CD4-positive, alpha-beta T cell treated with Interleukin-1 beta for 1 hour (primary cell): ENCODE measurements at places on chromosomes 2 and 18.

GRCh38 chr2:9057939-9058761 is 54.7 kb upstream of the MBOAT2 start:
- no peak for DNase-seq

DNA sequence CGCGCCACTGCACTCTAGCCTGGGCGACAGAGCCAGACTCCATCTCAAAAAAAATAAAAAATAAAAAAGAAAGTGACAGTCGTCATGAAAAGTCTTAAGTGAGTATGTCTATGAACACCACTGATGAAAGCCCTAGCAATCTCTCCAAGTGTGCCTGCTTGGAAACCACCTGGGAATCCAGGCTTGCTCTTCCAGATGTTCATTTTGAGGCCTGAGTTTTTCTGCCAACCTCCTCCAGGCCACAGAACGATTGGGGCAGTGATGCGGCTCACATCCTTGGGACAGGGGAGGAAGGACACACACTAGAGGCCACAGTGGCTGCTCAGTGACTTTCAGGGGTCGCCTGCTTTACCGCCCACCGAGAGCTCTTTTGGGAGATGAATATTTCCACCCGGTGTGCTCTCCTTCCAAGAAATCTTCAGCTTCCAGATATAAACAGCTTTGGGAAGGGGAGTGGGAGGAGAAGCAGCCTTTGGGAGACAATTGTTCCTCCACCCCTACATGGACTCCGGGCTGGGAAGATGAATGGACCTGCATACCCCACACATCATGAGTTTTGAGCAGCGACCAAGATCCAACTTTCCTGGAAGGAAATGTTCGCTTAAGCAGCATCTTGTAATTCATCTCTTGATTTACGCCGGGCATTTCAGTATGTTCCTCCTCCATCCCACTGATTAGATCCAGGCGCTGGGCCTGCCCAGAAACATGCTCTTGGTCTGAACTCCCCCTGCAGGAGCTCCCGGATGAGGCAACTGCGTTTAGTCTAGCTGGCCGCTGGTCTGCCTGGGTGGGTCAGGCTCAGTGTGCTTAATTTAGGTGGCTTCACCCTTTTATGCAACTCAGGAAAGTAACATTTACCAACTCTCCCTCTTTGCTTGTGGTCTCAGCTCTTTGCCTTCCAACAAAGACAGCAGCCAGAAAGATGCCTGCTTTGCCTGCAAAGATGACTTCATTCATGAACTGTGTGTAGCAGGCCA is 6.2 kb upstream of the ARMC9 start:
- no peak for DNase-seq

GRCh38 chr2:78977661-78978145 is 47.8 kb upstream of the REG3G start:
- no peak for DNase-seq

DNA sequence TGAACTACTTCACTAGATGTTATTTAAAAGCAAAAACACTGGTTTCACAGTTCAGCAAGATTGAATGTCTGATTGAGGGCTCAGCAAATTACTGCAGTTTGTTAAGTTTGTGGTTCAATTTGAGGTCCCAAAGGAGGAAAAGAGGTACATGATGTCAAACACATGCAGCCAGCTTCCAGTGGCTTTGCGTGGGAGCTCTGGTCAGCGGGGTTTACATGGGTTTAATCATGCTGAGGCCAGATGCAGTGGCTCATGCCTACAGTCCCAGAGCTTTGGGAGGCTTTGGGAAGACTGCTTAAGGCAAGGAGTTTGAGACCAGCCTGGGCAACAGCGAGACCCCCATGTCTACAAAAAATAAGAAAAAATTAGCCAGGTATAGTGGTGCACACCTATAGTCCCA is 111.5 kb downstream of the MAPK4 start:
- DNase-seq = no peak

GRCh38 chr18:35457140-35457704 is 40.5 kb downstream of the INO80C start:
- no peak for DNase-seq

- no peak for DNase-seq
Measured at GRCh38 chr2:9297807-9298206, 91.2 kb downstream of the ASAP2 start.

GRCh38 chr2:233346376-233346775 is 7.9 kb upstream of the DGKD start:
- no peak for DNase-seq

DNA sequence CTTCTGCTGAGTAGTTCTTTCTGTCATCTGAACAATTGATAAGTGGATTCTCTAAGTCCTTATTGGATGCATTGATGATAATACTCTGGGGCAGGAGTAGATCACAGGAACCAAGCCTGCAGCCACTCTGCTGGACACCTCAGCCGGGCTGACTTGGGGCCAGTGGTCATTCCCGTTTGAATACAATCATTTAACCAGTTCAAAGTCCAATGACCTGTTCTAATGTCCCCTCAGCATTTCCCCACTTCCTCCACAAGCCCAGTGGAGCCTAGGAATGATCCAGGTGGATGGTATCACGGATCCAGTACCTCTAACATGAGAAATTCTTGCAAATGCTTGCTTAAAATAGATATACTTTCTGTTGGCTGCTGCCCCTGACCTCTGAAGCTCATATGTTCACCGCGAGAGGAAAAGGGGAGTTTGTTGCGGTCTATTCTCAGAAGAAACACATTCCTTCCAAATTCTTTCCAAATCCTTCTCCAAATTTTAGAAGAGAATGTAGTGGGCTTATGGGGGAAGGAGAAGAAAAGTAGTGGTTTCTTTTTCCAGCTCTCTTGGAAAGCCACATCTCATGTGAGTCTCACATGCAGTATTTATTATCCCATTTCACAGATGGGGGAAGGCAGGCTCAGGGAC is 170.9 kb downstream of the INHBB start:
- DNase-seq = no peak

DNA sequence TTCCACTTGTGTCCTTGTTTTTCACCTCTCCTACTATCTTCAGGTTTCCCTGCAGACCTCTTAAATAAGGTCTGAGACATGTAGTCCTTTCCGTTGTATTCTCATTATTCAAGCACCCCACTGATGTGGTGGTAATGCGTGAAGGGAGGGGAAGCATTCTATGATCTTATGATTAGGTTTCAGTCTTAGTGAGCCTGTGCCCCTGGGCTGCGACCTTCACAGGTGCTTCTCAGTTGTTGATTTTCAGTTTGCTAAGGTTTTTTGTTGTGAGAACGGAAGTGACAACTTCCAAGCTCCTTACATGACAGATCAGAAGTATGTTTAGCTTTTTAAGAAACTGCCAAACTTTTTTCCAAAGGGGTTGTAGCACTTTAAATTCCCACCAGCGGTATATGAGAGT is 41.3 kb downstream of the VPS54 start:
- DNase-seq = no peak

- DNase-seq = no peak
Measured at GRCh38 chr18:14970027-14970426, 222.1 kb downstream of the ANKRD30B start.
